Right hindlimb (tissue), 1 donor: ENCODE measurements at places on chromosomes 16 and 17.

DNA sequence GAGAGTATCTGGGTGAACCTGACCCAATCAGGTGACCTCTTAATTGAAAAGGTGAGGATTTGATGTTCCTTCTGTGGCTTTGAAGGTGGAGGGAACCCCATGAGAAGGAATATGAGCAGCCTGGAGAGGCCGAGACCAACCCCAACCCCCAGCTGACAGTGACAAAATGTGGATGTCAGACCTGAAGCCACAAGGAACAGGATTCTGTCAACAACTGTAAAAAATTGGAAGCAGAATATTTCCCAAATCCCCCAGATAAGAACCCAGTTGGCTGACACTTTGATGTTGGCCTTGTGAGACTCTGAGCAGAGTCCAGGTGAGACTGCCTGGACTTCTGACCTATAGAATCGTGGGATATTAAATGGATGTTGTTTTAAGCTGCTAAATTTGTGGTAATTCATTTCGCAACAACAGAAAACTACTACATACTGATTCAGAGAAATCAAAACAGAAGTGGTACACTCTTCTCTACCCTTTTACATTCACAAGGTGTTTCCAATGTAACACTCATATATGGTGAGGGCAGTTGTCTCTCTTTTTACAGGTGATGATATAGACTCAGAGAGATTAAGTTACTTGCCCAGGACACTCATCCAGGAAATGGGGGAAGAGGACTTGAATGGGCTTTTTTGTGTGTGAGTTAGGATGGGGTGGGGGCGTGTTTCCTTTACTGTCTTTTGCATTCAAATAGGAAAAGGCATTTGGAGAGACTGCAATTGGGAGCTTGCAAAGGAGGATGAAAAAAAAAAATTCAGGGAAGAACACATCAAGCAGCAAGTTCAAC is 29.8 kb upstream of the SALL1 start:
- DNase-seq: no peak

DNA sequence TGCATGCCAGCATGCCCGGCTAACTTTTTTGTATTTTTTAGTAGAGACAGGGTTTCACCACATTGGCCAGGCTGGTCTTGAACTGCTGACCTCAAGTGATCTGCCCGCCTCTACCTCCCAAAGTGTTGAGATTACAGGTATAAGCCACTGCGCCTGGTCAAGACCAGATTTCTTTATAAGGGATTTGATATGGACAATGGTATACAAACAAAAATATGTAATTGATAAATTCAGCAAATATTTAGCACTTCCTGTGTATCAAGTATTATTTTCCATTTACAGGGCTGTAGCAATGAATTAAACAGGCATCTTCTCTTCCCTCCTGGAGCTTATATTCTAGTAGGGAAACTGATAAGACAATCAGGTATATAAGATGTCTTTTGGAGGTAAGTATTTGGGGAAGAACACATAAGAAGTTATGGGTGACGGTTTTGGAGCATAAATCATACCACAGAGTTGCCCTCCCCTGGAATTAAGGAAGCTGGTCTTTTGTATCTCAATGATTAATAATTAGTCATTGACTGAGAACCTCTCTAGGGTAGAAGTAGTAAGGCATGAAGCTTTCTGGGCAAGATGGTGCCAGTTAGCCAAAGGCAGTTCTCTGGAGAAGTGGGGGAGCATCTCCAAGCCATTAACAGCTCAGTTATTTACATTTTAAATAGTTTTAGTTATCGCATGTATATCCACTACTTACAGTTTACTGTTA is 35.8 kb downstream of the TANC2 start:
- no peak for DNase-seq

DNA sequence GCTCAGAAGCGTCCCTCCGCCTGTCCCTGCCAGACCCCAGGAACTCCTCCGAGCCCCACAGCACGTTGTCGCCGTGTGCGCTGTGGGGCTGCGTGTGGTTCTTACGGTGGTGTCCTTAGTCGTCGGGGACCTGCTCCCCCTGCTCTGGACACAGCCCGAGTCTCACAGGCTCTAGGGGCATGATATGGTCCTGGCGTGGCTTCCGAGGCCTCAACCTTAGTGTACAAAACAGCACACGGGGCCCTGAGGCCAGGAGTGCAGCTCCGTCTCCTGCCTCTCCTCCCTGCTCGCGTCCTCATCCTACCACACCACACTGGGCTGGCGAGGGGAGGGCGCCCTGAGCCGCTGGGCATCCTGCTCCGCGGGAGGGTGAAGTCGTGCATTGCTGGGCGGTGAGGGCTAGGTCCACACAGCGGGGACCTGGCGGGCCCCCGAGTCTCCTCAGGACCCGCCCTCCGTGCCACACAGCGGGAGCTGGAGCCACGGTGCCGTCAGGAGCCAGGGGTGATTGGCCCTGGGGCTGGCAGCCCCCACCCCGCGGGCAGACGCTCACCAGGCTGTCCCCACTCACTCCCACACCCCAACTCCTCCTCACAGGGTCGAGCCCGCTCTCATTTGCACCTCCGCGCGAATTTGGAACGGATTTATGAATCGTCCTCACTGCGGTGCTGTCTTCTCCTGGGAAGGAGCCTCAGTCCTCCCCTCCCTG is 1.2 kb upstream of the MAFG start:
- DNase-seq: no peak

DNA sequence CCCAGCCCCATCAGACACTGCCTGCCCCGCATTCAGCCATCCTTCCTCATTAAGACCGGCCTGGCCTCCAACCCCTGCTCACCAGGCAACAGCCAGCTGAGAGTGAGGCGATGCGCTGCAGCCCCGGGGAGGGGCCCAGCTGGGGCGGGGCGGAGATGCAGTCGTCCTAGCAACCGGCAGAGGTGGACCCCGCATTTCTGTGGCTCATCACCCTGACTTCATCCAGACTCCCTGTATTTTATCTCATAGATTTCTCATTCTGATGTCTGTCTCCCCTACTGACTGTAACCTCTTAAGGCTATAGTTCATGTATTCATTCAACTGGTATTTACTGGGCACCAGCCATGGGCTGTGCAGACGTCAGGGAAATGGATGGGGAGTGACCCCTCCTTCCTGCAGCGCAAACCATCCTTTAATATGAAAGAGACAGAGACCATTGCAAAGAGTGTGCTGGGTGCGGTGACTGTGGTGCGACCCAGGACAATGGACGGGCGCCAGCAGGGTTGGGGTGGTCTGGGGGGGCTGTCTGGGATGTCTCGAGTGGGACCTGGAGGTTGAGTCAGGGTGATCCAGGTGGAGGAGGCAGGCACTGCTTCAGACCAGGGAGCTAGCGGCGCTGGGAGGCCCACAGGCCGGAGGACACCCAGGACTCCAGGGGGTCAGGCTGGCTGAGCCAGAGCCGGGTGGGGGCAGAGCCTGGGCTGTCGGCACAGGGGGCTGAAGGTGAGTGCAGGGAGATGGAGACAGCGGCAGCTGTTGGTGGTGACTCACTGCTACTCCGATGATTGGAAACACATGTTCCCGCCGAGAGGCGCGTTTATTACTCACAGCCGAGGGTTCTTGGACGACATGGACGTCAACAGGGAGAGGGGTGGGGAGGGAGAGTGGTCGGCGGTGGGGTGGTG is 10.5 kb upstream of the TIMP2 start:
- peak; percentile 91 for DNase-seq

DNA sequence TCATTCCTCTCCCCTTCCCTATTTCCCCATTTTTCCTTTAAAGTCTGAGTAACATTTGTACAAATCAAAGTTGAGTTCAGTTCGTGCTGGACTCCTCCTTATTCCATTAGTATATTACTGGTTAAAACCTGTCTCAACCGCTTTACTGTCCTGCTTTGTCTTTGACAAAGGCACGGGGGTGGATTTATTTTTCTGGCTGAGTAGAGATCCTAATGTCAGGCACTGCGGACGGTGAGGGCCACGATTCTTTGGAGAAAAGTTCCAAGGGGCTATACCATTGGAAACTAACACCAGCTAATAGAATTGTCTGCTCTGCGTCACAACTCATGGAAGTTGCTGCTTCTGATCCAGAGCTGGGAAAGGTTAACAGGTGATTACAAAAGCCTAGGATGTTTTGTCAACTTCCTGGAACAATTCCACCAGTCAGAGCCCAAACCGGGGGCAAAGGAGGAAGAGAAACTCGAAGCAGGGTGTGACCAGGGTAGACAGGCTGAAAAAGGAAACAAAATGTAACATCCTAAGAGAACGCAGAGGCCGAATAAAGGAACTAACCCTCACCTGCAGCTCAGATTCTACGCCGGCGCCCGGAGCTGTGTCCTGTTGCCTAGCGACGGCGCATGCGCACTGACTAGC is 12.4 kb downstream of the TAT start:
- DNase-seq: no peak

DNA sequence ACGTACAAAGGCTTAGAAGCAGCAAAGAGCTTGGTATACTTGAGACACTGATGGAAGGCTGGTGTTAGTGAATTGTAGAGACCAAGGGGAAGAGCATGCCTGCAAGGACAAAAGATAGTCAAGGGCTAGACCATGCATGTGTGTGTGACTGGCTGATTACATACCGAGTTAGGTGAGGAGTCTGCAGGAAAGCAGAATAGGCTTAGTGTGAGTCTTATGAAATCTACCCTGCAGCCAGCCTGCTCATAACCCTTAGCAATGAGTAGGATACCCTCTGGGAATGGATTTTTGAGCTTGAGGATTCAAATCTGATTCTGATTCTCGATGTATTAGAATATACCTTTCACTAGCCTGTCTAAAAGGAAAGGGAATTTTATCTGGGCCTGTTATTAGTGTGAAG is 77.0 kb downstream of the TANGO6 start:
- DNase-seq: no peak

DNA sequence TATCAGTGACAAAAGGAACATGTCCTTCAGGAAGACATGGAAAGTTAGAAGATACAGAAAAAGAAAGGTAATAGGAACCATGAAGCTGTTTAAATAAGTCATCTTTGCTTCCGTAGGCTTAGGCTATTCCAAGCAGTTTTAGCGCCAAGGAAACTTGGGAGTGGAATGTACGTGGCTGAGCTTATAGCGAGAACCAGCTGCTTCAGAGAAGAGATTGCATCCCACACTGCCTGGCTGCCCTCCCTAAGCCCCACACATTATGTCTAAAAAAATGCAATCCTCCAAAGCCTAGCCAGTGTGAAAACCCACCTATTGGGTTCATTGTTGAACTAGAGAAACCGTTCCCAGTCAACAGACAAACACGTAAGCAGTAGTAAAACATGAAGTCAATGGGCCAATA is 149.9 kb downstream of the SLC39A11 start:
- DNase-seq: peak; percentile 38

GRCh38 chr16:4574919-4575705 is 19.0 kb downstream of the C16orf96 start:
- DNase-seq: no peak

DNA sequence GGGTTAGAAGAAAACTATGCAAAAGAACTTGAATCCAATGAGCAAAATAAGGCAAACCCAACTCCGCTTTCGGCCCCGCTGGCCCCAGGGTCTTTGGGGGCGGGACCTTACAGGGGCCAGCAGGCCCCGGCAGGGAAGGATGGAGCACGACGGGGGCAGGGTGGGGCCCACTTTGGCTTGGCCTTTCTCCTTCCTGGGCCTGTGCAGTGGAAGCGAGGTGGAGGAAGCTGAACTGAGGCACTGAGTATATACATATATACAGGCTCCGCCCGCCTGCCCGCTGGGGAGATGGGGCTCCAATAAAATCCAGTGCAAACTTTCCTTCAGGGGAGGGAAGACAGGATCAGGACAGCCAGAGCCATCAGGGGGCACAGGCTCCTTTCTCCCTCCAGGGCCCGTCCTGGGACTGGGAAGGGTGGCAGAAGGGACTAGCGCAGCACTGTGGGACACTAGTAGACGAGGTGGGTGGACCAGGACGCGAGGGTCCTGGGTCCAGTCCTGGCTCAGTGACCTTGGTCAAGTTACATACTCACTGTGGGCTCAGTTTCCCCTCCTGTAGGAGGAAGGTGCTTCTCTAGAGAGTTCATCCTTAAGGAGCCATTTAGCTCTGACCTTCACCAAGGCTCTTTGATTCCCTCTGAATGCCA is 20.9 kb upstream of the MPO start:
- no peak for DNase-seq

DNA sequence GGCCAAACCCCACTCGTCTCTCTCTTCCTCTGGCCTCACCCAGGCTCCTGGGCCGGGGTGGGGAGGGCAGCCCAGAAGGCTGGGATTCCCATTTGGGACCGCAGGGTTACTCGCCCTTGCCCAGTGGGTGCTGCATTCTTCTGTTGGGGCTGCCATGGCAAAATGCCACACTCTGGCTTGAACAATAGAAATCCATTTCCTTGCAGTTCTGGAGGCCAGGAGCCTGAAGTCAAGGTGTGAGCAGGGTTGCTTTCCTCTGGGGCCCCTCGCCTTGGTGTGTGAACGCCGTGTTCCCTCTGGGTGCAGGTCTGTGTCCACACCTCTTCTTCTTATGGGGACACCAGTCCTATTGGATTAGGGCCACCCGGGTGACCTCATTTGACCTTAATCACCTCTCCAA is 105.8 kb upstream of the GSE1 start:
- no peak for DNase-seq

DNA sequence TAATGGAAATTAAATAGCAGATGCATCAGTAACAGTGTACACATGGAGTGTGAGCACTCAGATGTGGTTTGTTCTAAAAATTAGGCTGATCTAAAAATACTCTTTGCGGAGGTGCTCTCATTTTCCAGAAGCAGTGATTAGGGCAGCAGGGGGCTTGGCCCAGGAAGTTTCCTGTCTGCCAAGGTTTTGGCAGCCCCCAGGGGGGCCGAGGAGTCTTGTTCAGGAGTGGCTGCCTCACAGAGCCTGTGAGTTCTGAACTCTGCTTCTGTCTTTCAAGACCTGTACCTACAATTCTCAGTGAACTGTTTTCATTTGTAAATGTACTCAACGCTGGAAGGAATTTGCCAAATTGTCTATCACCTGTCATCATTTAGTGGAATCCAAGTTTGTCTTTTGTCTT is 388.4 kb upstream of the CDH11 start:
- DNase-seq: no peak

DNA sequence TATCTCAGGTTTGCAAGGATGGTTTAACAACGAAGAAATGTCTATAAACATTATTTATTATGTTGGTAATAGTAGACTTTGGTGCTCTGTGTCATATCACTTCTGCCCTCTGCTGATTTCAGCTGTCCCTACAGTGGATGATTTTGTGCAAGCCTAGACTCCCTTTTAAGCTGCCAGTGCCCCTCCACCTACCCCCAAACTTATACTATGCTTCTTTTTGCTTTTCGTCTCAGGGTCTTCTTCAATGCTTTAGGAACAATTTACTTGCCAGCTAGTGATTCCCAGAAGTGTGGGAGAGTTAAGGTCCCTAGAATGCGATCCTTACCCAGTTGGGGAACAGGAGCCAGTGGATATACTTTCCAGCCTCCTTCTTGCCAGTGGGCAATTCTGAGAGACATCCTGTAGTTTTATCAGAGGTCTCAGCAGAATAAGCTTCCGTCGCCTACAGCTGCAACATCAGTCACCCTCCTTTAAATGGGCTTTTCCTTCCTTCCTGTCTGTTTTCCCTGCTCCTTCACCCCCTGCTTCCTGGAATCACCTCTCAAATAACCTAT is 4.1 kb downstream of the ICAM2 start:
- DNase-seq: no peak

- no peak for DNase-seq
Observed at GRCh38 chr16:2986623-2987188, 6.5 kb upstream of the PKMYT1 start.

- DNase-seq: no peak
Observed at GRCh38 chr16:84609563-84610177, 8.2 kb downstream of the COTL1 start.

GRCh38 chr17:12316021-12316420 is 295.3 kb downstream of the MAP2K4 start:
- DNase-seq: no peak
